ENCODE measurements at places on chromosomes 12 and 14. TPM values are rescaled to one million over a fixed set of nuclear protein-coding genes. Genes with fewer than 3 reads are reported as not detected.

Gene PLBD2
- 14.8 TPM for total RNA-seq

DNA sequence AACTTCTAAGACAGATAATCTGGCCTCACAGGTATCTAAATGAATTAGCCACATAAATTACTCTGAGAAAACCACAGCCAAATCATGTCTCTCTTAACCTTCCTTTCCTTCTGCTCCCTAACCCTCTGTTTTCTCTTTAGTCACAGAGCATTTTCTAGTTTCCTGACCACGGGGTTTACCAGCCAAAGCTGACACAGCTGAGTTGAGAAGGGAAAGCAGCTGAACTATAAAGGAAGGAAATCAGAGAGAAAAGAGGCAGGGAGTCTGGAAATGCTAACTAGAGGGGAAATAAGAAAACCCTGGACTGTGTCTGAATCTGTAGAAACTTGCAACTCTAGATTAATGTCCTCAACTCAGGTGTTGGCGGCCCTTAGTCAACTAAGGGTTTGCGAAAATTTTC, 24.4 kb downstream of the ANKS1B start:
- DNase-seq = no peak
- no peak overlapping the region for H3K4me3 ChIP-seq
- H3K36me3 ChIP-seq = no peaks in the 10 kb centered on the region
- peaks cover 5% of the 10 kb centered on the region for H3K27me3 ChIP-seq
- H3K4me1 ChIP-seq = no peaks in the 10 kb centered on the region

Gene A2ML1
- total RNA-seq = not detected

DNA sequence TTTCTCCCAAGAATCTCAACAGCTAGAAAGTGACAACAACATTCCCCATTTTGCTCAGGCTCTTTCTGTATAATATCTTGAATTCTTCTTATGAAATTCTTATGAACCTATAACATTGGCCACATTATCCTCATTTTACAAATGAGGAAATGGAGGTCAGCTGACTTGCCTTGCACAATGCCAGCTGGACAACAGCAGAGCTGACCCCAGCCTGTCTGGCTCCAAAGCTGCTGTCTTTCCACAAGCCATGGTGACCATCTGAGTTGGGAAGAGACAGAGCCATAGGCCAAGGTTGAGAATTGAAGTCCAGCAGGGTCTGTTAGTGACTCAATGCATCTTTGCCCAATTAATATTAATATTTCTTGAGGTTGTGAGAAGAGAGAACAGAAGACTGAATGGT, 87.3 kb downstream of the KSR2 start:
- DNase-seq = no peak
- H3K36me3 ChIP-seq = no peaks in the 10 kb centered on the region
- H3K4me3 ChIP-seq = no peak overlapping the region
- peaks cover 25% of the 10 kb centered on the region for H3K27me3 ChIP-seq

DNA sequence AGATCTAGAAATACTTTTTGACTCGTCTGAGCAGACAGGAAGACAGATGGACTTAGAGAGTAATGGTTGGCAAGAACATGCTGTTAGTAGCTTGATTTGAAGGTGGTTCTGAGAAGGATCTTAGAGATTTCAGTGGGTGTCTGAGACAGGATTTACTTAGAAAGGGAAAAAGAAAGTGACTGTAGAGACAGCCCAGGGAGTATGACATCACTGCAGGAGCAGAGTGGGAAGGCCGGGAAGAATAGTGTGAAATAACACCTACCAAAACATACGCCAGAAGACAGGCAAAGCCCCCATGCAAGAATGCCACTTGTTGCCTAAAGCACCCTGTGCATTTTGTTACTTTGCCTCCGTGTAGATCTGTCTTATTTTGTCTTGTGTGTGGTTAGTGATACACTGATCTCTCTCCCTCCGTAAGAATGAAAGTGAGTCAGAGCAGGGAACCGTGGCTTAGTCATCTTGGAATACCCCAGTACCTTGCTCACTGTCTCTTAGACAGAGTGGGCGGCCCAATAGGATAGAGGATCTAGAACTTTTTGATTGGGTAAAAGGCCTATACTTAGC, 161.3 kb upstream of the IFNG-AS1 start:
- H3K4me3 ChIP-seq = no peak overlapping the region
- H3K27me3 ChIP-seq = no peaks in the 10 kb centered on the region
- DNase-seq = peak; percentile 26
- peaks cover 8% of the 10 kb centered on the region for H3K4me1 ChIP-seq

Gene RPL10L
- not detected for total RNA-seq

DNA sequence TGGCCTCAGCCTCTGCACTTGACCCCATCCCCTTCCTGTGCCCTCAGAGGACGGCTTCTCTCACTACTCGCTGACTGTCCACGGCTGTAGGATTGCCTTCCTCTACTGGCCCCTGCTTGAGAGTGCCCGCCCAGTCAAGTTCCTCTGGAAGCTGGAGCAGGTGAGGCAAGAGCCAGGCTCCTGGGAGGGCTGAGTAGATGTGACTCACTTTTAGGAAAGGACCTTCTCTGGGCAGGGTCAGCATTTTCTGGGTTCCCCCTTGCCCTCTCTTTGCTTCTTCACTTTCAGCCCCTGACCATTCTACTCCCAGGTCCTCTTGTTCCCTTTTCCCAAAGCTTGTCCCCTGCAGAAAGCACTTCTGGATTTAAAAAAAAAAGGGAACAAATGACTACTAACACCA, 7.7 kb downstream of the CLSTN3 start:
- H3K4me3 ChIP-seq = no peak overlapping the region
- H3K4me1 ChIP-seq = peaks cover 3% of the 10 kb centered on the region
- H3K27ac ChIP-seq = no peak overlapping the region
- DNase-seq = no peak

Gene KLRK1
- total RNA-seq = 112 TPM

Gene FAIM2
- total RNA-seq = 0.08 TPM

DNA sequence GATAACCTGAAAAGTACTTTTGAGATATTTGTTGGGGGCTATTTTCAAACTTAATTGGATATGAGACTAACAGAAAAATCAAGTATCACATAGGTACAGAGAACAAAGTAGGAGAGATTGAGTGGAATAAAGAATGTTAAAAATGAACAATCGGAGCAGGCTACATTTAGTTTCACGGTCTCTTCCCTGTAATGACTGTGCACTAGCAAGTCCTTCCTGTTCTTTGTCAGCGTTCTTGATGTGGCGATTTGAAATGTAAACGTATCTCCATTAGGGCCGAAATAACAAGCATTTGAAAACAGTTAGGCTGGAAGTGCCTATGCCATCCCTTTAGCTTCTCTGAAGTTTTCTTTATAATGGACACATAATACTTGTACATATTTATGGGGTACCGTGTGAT, 31.0 kb downstream of the SLC25A29 start:
- peak overlapping the region; percentile 66 for H3K27ac ChIP-seq
- no peak overlapping the region for H3K4me3 ChIP-seq
- no peaks in the 10 kb centered on the region for H3K27me3 ChIP-seq
- peaks cover 12% of the 10 kb centered on the region for H3K36me3 ChIP-seq

Gene KCNC2
- not detected for total RNA-seq

Gene NPFF
- not detected for total RNA-seq

- H3K27me3 ChIP-seq = no peaks in the 10 kb centered on the region
- no peak overlapping the region for H3K4me3 ChIP-seq
Observed at GRCh38 chr12:89991807-89992590, 283.4 kb upstream of the ATP2B1 start.

DNA sequence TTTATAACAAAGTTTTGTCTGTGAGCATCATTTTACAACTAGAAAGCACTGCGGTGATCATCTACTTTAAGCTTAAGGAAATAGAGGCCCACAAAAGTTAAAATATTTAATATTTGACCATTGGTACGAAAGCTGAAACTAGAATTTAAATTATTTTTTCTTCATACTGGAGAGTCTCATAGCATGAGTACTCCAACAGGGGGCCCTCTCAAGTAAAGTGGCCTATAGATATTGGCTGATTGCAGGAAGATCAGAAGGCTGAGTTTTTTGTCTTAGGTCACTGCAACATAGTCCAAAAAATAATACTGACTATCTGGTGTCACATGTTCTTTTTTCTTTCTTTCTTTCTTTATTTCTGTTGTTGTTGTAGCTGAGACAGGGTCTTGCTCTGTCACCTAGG, 75.3 kb upstream of the ZDHHC17 start:
- no peaks in the 10 kb centered on the region for H3K36me3 ChIP-seq
- no peak overlapping the region for H3K4me3 ChIP-seq
- H3K27me3 ChIP-seq = no peaks in the 10 kb centered on the region
- DNase-seq = no peak

- no peak for DNase-seq
- H3K27ac ChIP-seq = no peak overlapping the region
- H3K36me3 ChIP-seq = no peaks in the 10 kb centered on the region
- peaks cover 37% of the 10 kb centered on the region for H3K27me3 ChIP-seq
- peak overlapping the region; percentile 77 for H3K4me3 ChIP-seq
Observed at GRCh38 chr14:56120091-56120691, 2.0 kb downstream of the PELI2 start.

GRCh38 chr12:67302162-67302561, 33.0 kb downstream of the CAND1 start:
- no peaks in the 10 kb centered on the region for H3K27me3 ChIP-seq
- peaks cover 5% of the 10 kb centered on the region for H3K4me1 ChIP-seq
- H3K27ac ChIP-seq = no peak overlapping the region
- DNase-seq = no peak
- no peak overlapping the region for H3K4me3 ChIP-seq

Gene SERPINA3
- total RNA-seq = not detected

GRCh38 chr12:20188930-20189653, 179.2 kb upstream of the PDE3A start:
- H3K27me3 ChIP-seq = no peaks in the 10 kb centered on the region
- no peak overlapping the region for H3K27ac ChIP-seq
- H3K4me3 ChIP-seq = no peak overlapping the region
- no peaks in the 10 kb centered on the region for H3K36me3 ChIP-seq

DNA sequence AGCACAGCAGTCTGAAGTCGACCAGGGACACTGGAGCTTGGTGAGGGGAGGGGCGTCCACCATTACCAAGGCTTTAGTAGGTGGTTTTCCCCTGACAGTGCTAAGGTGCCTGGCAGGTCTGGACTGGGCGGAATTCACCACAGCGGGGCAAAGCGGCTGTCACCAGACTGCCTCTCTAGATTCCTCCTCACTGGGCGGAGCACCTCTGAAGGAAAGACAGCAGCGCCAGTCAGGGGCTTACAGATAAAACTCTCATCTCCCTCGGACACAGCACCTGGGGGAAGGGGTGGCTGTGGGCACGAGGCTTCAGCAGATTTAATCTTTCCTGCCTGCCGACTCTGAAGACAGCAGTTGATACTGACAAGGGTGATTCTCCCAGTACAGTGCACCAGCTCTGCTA, 39.1 kb downstream of the DDHD1 start:
- no peak overlapping the region for H3K4me3 ChIP-seq
- no peak overlapping the region for H3K27ac ChIP-seq
- peaks cover 37% of the 10 kb centered on the region for H3K4me1 ChIP-seq

DNA sequence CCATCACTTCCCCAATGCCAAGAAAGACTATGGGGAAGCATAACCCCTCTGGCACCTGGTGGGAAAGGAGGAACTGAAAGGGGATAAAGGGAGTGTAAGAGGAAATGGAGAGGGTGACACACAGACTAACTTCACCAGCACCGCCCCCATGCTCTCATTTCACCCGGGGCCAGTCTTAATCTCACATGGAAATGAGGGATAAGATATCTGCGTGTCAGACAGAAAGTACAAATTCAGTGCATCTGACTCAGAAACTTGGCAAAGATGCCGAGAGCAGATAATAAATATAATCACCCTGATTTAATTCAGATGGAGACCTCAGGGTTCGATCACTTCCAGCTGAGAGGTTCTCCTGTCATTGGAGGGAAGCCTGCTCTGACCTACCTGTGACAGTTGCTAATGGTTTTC, 191.6 kb downstream of the DUSP6 start:
- DNase-seq = no peak
- H3K4me1 ChIP-seq = peaks cover 18% of the 10 kb centered on the region
- no peak overlapping the region for H3K27ac ChIP-seq
- H3K27me3 ChIP-seq = peaks cover 3% of the 10 kb centered on the region

Gene TMTC2
- total RNA-seq = 1.7 TPM

Gene KRT6C
- not detected for total RNA-seq

- H3K4me3 ChIP-seq = no peak overlapping the region
- no peak overlapping the region for H3K27ac ChIP-seq
- no peak for DNase-seq
- H3K36me3 ChIP-seq = no peaks in the 10 kb centered on the region
Observed at GRCh38 chr12:79194595-79194994, 330.0 kb downstream of the SYT1 start.

Gene KRT82
- total RNA-seq = not detected

- no peak for DNase-seq
Observed at GRCh38 chr12:43347026-43347425, 205.0 kb downstream of the ADAMTS20 start.

DNA sequence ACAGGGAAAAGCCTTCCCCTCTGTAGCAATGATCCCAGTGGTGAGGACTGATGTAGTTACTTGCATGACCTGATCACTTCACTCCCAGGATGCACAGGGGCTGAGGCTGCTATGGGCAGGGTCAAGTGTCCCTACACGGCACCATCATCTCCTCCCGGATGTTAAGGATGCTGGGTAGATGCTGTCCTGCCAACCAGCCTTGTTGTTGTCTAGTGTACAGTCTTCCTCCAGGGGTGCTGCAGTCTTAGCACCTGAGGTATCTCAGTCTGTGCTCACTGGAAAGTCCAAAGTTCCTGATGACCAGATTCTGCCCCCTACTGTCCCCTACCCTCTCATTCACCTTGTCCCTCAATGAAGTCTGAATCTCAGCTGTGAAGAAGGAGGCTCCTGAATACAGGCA, 20.1 kb downstream of the CPM start:
- peaks cover 6% of the 10 kb centered on the region for H3K4me1 ChIP-seq
- H3K36me3 ChIP-seq = peaks cover 4% of the 10 kb centered on the region
- no peak overlapping the region for H3K4me3 ChIP-seq
- peaks cover 4% of the 10 kb centered on the region for H3K27me3 ChIP-seq
- DNase-seq = no peak

All from activated naive CD8-positive, alpha-beta T cell treated with anti-CD3 and anti-CD28 coated beads for 36 hours (primary cell).